ENCODE measurements at places on chromosomes 2 and 18.

DNA sequence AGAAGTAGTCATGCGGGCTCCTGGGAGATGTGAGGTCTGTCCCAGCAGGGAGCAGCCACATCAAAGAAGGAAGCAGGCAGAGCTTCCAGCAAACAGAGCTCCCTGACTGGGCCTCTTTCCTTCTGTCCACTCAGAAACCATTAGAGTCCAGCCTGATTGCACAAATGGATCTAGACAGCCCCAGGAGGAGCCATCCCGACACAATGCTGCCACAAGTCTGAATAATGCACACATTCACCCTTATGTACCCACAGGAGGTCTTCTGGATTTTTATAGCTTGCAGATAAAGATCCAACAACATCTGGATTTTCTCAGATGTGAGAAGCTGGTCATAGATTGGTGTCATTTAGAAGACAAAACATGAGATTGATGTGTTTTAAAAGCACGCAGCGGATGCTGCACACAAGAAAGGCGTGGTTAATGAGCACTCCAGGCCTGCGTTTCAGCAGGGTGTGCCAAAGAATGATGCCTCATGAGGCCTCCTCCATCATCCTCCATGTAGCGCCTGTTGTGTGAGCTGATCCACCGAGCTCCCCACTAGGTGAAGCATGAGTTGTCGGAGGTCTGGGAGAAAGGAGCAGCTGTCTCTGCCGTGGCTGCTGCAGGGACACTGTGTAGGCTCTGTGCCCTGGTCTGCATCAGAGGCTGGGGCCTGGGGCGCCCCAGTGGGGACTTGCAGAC is 60.6 kb downstream of the MTCL1 start:
- DNase-seq = no peak

GRCh38 chr18:63619661-63620060 is 24.4 kb downstream of the SERPINB4 start:
- no peak for DNase-seq

GRCh38 chr2:167756446-167756845 is 490.9 kb downstream of the STK39 start:
- DNase-seq = no peak

DNA sequence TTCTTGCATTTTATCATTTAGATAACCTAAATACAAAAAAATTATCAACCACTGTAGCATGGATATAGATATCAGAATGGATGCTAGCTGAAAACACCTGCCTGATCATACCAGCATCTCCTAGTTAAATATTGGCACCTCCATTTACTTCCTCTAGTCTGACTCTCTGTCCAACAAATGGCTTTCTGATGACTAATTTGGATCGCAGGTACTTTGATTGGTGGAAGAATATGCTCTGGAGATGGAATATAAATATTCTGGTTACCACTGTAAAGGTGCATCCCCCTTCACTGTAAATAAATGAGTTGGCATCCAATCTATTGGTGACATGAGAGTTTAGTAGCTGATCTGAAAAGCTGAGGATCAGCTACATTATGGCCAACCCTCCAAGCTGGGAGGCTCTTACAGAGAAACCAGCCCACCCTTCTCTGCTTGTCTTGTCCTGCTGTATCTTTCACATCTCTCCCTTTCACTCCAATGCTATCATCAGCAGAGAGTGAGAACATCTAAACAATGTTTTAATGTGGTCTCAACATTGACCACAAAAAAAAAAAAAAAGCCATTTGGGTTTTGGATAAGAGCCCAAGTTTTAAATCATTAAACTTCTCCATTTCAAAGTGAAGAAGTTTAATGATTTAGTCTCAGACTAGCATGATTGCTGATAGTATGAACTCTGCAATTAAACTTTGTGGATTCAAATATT is 90.5 kb downstream of the PMAIP1 start:
- no peak for DNase-seq

- peak; percentile 61 for DNase-seq
Measured at GRCh38 chr2:95279435-95280035, 5.3 kb downstream of the PROM2 start.

- DNase-seq = no peak
Measured at GRCh38 chr2:68653538-68653982, 10.2 kb downstream of the PROKR1 start.

DNA sequence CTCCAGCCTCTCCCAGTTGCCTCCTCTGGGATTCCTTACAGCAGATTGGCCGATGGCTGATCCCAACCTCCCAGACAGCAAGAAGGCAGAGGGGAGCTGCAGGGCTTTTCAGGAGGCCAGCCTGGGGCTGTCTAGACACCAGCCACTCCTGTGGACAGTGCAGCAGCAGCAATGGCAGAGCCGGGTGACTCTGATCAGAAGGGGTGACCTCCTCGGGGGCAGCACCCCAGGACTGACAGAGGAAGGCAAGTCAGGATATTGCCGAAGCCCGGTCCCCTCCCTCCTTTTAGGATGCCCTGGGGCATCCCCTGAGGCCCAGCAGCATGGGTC is 84.5 kb downstream of the INHBB start:
- DNase-seq = no peak

- no peak for DNase-seq
Measured at GRCh38 chr2:29787473-29788465, 133.6 kb downstream of the ALK start.

GRCh38 chr2:68103030-68103708 is 40.4 kb upstream of the C1D start:
- DNase-seq = no peak

DNA sequence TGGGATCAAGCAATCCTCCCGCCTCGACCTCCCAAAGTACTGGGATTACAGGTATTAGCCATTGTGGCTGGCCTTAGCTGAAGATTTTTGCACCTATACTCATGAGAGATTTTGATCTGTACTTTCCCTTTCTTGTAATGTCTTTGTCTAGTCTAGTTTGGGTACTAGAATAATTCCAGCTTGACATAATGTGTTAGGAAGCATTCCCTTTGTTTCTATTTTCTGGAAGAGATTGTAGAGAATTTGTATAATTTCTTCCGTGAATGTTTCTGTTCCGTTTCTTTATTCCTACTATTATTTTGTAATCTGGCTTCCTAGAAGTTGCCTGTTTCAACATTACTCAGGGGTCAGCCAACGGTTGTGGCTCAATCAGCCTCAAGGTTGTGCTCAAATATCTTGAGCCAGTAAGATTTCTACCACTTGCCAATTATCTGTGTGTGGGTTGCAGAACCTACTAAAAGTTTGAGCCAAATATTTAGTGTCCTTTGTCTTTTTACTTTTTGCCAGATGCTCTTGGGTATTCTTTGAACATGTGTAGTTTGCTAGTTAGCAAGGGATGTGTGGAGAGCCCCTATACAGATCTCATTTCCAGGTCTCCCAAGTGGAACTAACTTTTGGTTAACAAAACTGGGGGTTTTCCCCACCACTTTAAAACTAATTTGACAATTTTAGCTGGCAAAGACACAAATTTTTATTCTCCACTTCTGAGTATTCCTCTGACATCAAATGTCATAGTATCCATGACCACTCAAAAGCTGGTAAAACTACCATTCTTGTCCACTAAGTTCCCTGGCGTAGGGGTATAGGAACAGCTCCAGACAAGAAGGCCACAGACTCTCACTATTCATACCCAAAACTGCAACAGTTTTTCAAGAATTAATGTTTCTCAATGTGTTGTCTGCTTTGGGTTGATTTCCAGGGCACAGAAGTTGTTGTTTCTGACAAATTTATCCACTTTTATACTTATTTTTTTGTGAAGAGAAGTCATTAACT is 42.8 kb upstream of the BAZ2B start:
- no peak for DNase-seq

DNA sequence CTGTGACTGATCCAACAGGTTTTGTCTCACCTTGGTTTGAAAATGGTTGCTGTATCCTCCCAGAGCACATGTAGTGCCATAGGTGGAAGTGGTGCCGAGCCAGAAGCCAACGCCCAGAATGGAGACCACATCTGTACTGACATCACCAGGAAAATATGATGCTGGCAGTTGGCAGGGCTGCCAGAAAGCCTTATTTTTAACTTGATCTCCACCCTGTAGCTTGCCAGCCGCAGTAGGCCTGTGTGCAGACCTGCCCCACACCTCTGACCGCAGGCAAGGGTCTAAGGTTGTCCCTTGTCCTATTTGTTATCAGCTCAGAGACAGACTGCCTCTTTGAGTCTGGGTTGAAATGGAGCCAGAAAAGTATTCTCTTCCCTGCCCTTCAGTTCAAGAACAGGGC is 123.5 kb upstream of the EML6 start:
- DNase-seq = no peak

DNA sequence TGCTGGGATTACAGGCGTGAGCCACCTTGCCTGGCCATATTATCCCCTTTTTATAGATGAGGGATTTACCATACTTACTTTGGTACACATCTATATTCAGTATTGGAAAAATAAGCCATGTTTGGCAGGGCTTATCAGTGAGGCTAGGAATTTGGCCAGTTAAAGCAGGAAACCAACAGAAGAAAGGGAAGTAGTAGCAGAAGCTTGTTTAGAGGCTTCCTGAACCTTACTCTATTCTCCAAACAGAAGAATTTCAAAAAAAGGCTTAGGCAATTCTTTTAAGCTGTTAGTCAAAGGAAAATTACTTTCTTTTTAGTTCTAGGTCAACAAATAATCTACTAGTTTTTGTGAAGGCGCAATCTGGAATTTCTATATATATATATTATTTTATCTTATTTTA is 3.2 kb upstream of the GLS start:
- no peak for DNase-seq

GRCh38 chr2:68722712-68723111 is 11.9 kb upstream of the ARHGAP25 start:
- DNase-seq = no peak

DNA sequence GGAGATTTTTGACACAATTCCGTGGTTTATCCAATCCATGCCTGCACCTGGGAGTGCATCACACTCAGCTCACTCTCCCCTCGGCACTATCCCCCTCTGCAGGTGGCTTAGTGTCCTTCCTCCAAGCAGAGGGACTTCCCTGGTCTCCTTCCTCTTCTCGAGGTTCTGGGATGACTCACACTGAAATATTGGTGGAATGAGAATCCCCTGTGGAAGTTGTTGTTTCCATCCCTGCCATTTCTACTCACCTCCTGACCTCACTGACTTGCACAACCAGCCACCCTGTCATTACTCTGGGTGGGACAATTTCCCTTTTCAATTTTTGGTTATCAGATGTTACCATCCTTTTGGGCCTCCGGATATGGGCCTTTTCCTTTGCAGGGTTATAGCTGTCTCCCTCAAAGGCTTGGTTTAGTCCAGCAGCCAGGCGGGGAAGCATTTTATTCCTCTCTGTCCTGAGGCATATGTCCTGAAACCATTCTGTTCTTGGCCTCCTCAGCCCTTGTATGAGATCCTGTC is 59.9 kb downstream of the PTPRM start:
- DNase-seq = no peak

DNA sequence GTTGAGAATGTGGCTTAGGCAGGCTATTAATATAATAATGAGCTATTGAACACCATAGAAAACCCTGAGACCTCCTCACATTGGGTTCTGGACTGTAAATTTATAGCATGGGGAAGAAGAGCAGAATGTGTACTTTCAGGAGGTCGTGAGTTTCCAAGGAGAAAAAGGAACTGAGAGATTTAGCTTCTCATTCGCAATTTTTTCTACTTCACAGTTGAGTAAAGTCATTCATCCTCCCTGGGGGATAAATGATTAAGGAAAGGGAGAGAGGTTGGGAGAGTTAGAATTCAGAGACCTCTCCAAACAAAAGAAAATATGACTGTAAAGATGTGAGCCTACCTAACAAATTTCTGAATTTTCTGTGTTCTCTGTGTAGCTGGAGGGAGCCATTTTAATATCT is 205.8 kb upstream of the CYRIA start:
- DNase-seq = no peak

DNA sequence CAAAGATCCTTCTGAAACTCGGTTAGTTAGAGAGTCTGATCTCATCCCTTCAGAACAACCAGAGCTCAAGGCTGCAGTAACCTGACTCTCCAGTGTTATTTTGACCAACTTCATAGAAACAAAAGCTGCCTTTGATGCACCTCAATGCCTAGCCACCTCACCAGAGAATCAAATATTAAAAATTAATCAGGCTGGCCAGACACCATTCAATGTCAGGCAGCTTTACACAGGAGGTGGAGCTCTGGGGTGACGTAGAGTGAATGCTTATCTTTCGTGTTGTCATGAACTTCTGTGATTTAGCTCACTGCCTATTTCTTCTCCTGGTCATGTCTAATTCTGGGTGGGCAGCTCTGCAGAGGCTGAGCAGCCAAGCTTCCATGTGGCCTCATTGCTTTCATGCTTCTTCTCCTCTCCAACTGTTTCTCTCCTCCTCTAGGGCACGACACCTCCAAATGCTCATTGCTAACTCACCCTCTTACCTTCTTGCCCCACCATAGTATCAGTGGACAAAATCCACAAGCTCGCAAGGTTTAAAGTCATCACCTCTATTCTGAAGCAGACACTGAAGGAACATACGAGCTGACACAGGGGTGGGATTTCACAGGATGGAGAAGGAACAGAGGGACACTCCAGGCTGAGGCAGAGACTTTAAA is 39.4 kb downstream of the AAK1 start:
- DNase-seq = no peak

- no peak for DNase-seq
Measured at GRCh38 chr18:48064978-48065600, 134.6 kb upstream of the SMAD2 start.

DNA sequence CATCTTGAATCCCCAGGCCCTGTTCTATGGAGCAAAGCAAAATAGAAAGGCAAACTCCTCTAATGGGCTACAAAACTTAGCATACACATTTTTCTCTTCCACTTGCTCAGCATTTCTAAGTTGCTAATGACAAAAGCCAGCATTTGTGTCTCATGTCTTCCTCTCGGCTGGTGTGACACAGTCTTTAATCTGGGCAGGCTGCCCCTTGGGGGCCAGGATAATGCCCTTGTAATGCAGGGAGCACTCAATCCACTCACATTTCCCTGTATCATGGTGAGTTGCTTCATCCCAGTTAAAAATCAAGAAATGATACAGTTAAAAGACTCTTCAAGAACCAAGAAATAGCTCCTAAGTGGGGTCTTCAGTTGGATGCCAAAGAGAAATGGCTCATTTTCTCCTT is 109.1 kb upstream of the FBXO11 start:
- no peak for DNase-seq

DNA sequence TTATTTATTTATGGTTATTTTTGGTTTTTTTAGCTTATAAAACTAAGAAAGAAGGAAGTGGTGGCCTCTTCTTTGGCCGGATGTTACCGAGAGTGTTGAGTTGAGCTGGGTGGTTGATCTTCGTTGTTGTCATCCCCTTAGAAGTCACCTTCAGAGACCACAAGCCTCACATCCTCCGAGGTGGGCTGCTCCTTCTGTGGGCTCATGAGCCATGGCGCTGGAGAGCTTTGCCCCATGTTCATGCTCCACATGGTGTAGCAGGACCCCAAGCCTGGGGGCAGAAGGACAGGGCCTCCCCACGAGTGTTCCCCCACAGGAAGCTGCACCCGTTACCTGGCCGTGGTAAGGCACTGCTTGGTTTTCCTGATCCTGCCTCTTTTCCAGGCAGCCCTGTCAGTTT is 23.4 kb downstream of the SNTG2 start:
- DNase-seq = no peak

- DNase-seq = no peak
Measured at GRCh38 chr2:88765154-88765888, 73.8 kb downstream of the RPIA start.

- no peak for DNase-seq
Measured at GRCh38 chr2:38248255-38248654, 128.8 kb downstream of the ATL2 start.

All from Right ventricle myocardium inferior (tissue), 1 donor.